ENCODE measurements at places on chromosomes 3 and 15. TPM values are rescaled to one million over a fixed set of nuclear protein-coding genes. Genes with fewer than 3 reads are reported as not detected.

COL6A5 gene
- total RNA-seq = not detected

RTP2 gene
- total RNA-seq = not detected

ETFA gene
- 62.8 TPM for total RNA-seq

LTF gene
- not detected for total RNA-seq

FOXB1 gene
- not detected for total RNA-seq

DGKG gene
- not detected for total RNA-seq

SSUH2 gene
- total RNA-seq = not detected
